ENCODE measurements at places on chromosomes 11 and 22. TPM values are rescaled to one million over a fixed set of nuclear protein-coding genes. Genes with fewer than 3 reads are reported as not detected.

GRCh38 chr22:21876486-21877176, 9.2 kb upstream of the MAPK1 start:
- DNase-seq, result no peak

DNA sequence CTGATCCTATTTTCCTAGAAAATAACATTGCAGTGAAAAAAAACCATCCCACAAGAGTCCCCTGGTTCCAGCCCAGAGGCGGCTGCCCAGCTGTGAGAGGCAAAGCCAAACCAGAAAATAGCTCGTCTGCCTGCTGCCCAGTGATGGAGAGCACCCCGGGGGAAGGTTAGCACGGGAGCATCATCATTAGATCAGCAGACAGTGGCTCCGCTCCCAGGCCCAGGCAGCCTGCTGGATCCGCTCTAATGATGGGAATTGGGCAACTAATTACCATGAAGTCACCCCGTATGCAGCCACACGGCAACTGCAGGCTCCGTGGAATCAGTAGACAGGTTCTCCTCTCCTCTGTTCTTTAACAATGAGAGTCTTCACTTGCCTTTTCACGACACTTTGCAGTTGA, 17.1 kb upstream of the B3GAT1 start:
- DNase-seq, result no peak

Gene TMEM135
- 20.1 TPM for total RNA-seq

Gene MMP13
- not detected for total RNA-seq

Gene SLC5A1
- not detected for total RNA-seq

Gene CRYBA4
- total RNA-seq, result not detected

Gene MPPED1
- not detected for total RNA-seq

Gene OR10D3
- not detected for total RNA-seq

Gene OR51B4
- total RNA-seq, result not detected

DNA sequence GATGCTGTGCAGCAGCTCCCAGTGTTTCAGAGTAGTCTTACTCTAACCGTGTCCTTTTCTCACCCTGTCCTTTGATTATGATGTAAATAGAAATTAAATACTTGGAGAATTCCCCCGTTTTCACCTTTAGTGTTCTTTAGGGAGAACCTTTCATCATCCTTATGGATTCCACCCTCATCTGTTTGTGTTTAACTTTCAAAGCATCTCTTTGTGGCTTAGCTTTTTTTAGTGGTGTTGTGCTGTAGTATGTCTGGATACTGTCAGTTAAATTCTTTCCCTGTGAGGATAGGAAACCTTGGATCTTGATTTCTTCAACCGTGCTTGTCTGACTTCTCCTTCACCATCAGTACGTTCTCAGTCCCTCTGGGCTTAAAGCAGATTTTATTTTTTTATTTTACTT, 48.5 kb downstream of the PPP6R3 start:
- DNase-seq, result no peak

- no peak for DNase-seq
These were observed 5.4 kb downstream of the KBTBD4 start for GRCh38 chr11:47573321-47573720.

Gene MS4A12
- total RNA-seq, result not detected

DNA sequence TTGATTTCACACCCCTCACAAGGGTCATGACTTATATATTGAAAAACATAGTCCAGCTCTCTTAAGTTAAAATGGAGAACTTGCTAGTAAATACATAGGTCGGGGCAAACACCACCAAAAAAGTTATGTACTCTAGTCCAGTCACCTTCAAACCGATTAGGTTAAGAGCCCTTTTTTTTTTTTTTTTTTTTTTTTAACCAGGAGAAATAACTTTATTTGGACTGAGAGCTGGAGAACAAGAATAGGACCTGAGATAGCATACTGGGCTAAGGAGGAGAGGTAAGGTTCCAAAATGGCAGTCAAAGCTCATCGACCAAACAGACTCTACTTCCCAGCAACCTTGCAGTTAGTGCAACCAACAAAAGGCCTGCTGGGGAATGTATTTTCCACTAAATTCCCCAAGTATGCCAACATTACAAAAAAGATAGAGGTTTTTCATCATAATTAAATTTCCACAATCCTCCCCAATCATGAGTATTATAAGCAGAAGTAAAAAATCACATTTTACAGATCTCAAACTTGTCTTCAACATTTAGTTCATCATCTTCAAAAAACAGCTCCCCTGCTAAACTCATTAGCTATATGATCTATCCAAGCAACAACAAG, 3.8 kb downstream of the TMEM41B start:
- DNase-seq, result no peak

GRCh38 chr11:33162831-33163230, 1.6 kb upstream of the CSTF3 start:
- DNase-seq, result no peak

Gene KRTAP5-9
- not detected for total RNA-seq

DNA sequence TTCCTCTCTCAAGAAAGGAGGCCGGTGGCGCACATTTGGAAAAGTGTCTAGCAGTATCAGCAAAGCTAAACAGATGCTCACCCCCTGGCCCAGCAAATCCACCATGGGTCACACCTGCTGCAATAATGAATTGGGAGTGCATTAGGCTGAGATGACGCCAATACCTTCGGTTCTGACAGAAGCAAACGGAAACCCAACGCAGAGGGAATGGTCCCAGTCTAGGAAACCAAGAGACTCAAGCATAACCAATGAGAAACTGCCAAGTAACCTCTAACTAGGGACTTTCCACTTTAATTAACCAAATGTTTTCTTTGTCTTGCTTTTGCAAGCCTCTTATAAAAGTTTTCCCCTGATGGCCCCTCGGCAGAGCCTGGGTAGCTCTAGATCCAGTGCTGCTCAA, 64.2 kb upstream of the SLC22A12 start:
- no peak for DNase-seq

- DNase-seq, result no peak
These were observed 321.0 kb downstream of the DDX10 start for GRCh38 chr11:108985945-108986279.

- DNase-seq, result no peak
These were observed 2084.3 kb downstream of the LRRC4C start for GRCh38 chr11:39374963-39375698.

- no peak for DNase-seq
These were observed 27.2 kb upstream of the MS4A8 start for GRCh38 chr11:60672255-60672654.

Gene RASSF7
- total RNA-seq, result 209 TPM

Gene STK33
- 13.8 TPM for total RNA-seq

GRCh38 chr11:122521626-122522025, 133.9 kb upstream of the UBASH3B start:
- no peak for DNase-seq

Gene IFITM10
- total RNA-seq, result 10.7 TPM

GRCh38 chr11:93082900-93083299, 113.4 kb downstream of the MTNR1B start:
- no peak for DNase-seq

- DNase-seq, result no peak
These were observed 26.4 kb downstream of the ISX start for GRCh38 chr22:35092406-35092805.

- DNase-seq, result no peak
These were observed 349.1 kb upstream of the PITPNB start for GRCh38 chr22:28268171-28268570.

- DNase-seq, result no peak
These were observed 22.0 kb upstream of the OR8B8 start for GRCh38 chr11:124467381-124467927.
